ENCODE measurements at places on chromosomes 1 and 21.

DNA sequence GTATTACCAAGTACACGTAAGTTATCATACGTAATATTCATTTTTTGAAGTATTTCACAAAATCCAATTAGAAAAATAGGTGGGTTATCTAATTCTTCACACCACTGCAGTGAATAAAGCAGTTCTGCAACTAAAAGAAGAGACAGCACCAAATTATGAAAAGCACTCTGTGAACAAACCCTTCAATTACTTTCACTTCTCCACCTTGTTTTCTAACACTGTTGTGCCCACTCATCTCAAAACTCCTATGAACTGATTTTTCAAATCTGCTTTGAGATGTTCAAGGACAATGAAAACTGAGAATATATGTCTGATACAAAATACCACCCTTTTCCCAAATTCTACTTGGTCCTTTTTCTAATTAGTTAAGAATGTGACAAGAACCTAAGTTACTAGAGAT, 39.4 kb downstream of the LTN1 start:
- DNase-seq, result no peak

GRCh38 chr1:241715956-241716355, 63.9 kb downstream of the WDR64 start:
- no peak for DNase-seq

DNA sequence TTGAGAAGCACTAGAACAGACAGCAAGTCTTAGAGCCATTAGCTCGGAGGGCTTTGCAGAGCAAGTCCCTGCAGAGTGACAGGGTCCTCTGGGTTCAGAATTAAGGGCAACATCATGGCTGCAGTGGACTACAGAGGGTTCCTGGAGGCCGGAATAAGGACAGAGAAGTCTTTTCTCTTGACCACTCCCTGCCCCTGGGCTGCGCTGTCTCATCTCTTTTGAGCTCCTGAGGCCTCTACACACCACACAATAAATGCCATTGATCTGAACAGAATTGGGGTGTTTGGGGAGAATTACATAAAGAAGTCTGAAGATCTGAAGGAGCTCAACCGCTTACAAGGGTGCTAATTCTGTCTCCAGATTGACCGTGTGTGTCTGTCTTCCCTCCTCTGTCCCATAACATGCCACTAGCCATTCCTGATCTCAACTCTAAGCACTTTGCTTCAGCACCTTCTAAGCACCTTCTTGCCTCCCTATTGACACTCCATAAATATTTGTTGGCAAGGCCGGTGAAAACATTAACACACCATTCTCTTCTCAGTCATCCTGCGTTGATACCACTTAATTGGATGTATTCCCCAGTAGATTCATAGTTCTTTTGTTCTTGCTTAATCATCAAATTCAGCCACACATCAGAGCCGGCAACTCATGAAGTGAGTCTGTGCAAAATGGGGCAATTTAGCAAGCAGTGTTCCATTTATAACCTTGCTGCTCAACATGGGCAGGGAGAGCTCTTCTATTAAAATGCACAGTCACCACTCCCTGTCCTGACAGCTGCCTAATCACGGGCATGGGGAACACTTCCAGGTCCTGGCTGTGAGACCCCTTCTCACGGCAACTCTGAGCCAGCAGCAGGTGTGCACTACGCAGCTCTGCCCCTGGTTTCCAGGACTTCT, 49.7 kb downstream of the NMNAT2 start:
- peak; percentile 7 for DNase-seq

DNA sequence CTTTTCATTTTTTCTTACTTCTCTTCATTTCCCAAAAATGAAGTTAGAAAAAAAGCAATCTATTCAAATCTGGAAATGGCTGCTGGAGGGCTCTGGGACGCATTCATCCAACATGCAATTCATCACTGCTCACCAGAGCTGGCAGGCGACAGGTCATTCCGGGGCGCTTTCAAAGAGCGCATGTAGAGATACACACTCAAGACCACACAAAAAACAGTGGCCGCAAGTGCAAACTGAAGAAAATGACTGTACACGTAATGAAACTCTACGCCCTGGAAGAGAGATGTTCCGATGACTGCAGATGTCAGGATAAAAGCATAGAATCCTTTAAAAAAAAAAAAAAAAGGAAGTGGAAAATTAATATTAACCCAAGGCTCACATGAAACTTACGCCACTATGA, 15.5 kb downstream of the LBR start:
- DNase-seq, result no peak

DNA sequence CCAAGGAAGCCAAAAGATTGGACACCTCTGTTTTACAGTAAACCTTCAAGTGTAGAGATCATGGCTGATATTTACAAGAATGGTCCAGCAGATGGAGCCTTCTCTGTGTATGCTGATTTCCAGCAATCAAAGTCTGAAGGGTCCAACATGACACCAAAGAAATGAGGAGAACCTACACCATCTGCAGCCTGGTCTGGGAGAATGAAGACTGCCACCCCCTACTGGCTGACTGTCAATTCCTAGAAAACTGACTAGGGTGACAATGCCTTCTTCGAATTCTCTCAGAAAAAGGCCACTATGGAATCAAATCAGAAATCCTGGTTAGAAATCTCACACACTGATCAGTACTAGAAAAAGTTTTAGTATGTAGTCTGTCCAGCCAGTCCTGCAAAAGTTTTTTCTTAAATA, 83.3 kb downstream of the CDC42BPA start:
- no peak for DNase-seq

DNA sequence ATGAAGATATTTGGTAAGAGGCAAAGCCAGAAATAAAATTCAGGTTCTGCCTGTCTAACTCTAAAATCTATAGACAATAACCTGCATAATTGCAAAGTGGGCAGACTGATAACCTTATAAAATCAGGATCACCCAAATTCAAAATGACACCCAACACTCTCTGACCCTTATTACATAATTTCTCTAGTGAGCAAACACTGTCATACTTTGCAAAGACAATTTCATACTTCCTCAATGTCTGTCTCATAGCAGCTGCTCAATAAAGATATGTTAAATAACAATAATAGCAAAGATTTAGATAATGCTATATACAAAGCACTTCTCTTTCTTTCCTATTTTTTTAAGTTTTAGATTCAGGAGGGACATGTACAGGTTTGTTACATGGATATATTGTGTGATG, 118.5 kb downstream of the UCHL5 start:
- DNase-seq, result no peak

Data from nucleus accumbens (tissue), 56 donors.